ENCODE measurements at places on chromosomes 5 and 9.

- peaks cover 5% of the 10 kb centered on the region for H3K4me1 ChIP-seq
- H3K27me3 ChIP-seq, result no peaks in the 10 kb centered on the region
- no peak overlapping the region for H3K4me3 ChIP-seq
Observed at GRCh38 chr5:126044111-126044668, 379.0 kb upstream of the GRAMD2B start.

DNA sequence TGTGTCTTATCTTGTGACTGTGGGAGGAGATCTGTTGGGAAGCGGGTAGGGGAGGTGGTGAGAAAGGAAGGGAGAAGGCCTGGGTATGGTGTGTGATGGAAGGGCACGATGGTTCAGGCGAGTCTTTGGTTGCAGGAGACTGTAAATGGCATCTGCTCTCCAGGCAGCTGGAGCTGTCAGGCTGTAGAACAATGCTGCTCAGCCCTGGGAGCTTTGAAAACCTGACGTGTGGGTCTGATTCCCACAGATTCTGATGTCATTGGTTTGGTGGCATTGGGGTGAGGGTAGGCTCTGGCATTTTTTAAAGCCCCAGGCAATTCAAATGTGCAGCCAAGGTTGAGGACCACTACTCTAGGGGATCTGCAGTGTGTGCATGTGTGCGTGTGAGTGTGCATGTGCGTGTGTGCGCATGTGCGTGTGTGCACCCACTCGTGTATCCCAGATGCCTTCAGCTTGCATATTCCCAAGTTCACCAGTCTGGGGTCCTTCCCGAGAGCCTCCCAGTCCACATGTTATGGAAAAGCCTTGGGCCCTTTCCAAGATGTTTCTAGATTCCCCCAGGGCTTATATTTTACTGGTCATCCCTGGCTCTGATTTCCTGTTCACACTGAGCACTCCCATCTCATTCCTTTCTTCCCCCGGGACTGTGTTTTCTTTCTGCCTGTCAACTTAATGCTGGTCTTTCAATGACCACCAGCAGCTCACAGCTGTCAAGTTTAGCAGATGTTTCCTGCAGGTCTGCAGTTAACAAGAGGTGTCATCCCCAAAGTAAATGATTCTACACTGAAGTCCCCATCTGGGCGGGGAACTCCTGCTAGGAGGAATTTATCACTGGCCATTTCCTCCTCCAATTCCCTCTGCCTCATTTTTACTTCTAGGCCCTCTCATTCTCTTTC lies 34.0 kb downstream of the BOD1 start:
- no peaks in the 10 kb centered on the region for H3K36me3 ChIP-seq
- no peaks in the 10 kb centered on the region for H3K27me3 ChIP-seq
- no peak overlapping the region for H3K27ac ChIP-seq
- no peaks in the 10 kb centered on the region for H3K4me1 ChIP-seq
- H3K4me3 ChIP-seq, result no peak overlapping the region

- H3K36me3 ChIP-seq, result no peaks in the 10 kb centered on the region
- no peak overlapping the region for H3K27ac ChIP-seq
- DNase-seq, result no peak
- peak overlapping the region; percentile 21 for H3K4me3 ChIP-seq
Observed at GRCh38 chr5:6449465-6450158, 953 bp downstream of the UBE2QL1 start.

DNA sequence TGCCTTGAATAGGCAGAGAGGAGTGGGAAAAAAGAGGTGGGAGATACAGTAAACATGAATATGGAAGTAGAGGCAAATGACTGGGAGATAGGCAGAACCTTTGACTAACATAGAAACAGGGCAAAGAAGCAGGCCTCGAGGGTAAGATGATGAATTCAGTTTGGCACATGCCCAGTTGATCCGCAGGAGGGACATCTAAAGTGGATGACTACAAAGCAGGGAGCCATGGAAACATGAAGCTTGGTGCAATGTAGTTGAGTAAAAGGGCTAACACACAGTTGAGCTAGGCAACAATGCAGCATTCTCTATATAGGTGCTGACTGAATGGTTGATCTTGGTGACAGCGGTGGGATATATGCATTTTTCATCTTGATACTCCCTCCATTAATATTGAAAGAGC lies 253.8 kb downstream of the DMRT2 start:
- no peaks in the 10 kb centered on the region for H3K27me3 ChIP-seq
- no peak overlapping the region for H3K27ac ChIP-seq
- no peaks in the 10 kb centered on the region for H3K4me1 ChIP-seq
- no peaks in the 10 kb centered on the region for H3K36me3 ChIP-seq
- DNase-seq, result no peak

DNA sequence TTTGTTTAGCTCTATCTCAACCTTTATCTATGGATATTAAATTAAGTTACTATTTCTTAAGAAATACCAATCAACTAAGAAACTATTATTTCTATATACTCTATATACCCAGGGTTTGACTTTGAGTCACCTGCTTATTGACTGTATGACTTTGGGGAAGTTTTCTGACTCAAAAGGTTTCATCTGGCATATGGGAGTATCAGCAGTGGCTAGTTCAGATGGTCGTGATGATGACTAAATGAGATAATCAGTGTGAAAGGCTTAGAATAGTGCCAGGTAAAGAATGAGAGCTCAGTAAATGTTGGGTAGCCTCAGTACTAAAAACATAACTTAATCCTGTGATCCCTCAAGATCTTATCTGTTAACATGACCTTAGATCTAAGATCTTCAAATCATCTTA lies 179.7 kb upstream of the ISL1 start:
- DNase-seq, result no peak
- no peaks in the 10 kb centered on the region for H3K27me3 ChIP-seq

DNA sequence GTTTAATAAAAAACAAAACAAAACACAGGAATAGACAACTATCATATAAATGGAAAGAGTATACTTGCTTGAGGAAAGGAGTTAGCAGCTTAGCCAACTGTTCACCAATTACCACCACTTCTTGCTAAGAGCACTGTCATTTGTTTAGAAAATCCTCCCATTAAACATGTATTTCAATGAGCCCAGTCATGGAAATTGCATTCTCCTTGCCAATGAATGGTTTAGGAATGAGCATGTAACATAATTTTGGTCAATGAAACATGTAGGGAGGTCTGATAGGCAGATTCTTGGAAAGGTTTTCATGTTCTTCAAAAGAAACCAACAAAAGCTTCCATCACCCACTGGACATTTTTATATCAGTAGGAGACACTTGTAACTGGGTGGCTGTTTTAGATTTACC lies 502.8 kb upstream of the PAPPA start:
- H3K27me3 ChIP-seq, result no peaks in the 10 kb centered on the region
- peak overlapping the region; percentile 49 for H3K27ac ChIP-seq
- no peak overlapping the region for H3K4me3 ChIP-seq
- DNase-seq, result no peak
- H3K4me1 ChIP-seq, result no peaks in the 10 kb centered on the region
- no peaks in the 10 kb centered on the region for H3K36me3 ChIP-seq

GRCh38 chr9:38084556-38084880 lies 15.5 kb upstream of the SHB start:
- no peak overlapping the region for H3K27ac ChIP-seq
- no peak for DNase-seq
- no peaks in the 10 kb centered on the region for H3K36me3 ChIP-seq
- H3K4me1 ChIP-seq, result peaks cover 5% of the 10 kb centered on the region

GRCh38 chr5:98771382-98772109 lies 1.9 kb upstream of the RGMB start:
- no peaks in the 10 kb centered on the region for H3K4me1 ChIP-seq
- no peaks in the 10 kb centered on the region for H3K27me3 ChIP-seq
- peak overlapping the region; percentile 56 for H3K4me3 ChIP-seq
- DNase-seq, result peak; percentile 36
- no peaks in the 10 kb centered on the region for H3K36me3 ChIP-seq

DNA sequence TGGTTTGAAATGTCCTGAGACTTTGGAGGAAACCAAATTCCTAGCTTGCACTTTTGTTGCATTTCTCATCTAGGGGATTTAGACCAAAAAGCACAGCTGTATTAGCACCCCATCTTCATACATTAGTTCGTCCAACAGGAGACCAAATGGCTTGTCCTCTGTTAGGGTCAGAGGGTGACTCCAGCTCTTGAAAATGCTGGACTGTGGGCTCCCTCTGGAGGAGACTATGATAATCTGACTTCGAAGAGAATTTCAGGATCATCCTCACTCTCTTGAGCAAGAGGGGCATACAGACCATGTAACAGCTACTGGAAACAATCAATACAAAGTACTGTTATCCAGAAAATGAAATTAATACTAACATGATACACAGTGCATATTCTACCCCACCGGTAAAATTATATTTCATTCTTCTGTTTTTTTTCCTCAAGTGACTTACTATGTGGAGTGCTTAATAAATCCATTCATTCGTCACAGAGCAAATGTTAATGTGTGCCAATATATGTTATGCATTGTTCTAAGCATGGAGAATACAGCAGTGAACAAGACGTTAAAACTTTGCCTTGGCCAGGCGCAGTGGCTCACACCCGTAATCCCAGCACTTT lies 63.7 kb upstream of the PPP2CA start:
- H3K4me1 ChIP-seq, result no peaks in the 10 kb centered on the region
- no peak overlapping the region for H3K4me3 ChIP-seq
- no peak overlapping the region for H3K27ac ChIP-seq
- no peaks in the 10 kb centered on the region for H3K36me3 ChIP-seq
- DNase-seq, result peak; percentile 35

GRCh38 chr5:172445866-172446265 lies 8.5 kb downstream of the SH3PXD2B start:
- peak overlapping the region; percentile 83 for H3K27ac ChIP-seq
- no peaks in the 10 kb centered on the region for H3K27me3 ChIP-seq
- no peak overlapping the region for H3K4me3 ChIP-seq
- no peak for DNase-seq
- H3K36me3 ChIP-seq, result no peaks in the 10 kb centered on the region

- no peak for DNase-seq
- H3K27ac ChIP-seq, result no peak overlapping the region
- H3K4me1 ChIP-seq, result no peaks in the 10 kb centered on the region
- H3K27me3 ChIP-seq, result no peaks in the 10 kb centered on the region
- H3K36me3 ChIP-seq, result no peaks in the 10 kb centered on the region
- no peak overlapping the region for H3K4me3 ChIP-seq
Observed at GRCh38 chr5:133382661-133383579, 229.4 kb downstream of the FSTL4 start.

GRCh38 chr5:74966141-74967026 lies 86.0 kb downstream of the GCNT4 start:
- no peaks in the 10 kb centered on the region for H3K4me1 ChIP-seq
- DNase-seq, result no peak
- H3K27me3 ChIP-seq, result no peaks in the 10 kb centered on the region
- H3K27ac ChIP-seq, result no peak overlapping the region
- no peak overlapping the region for H3K4me3 ChIP-seq

DNA sequence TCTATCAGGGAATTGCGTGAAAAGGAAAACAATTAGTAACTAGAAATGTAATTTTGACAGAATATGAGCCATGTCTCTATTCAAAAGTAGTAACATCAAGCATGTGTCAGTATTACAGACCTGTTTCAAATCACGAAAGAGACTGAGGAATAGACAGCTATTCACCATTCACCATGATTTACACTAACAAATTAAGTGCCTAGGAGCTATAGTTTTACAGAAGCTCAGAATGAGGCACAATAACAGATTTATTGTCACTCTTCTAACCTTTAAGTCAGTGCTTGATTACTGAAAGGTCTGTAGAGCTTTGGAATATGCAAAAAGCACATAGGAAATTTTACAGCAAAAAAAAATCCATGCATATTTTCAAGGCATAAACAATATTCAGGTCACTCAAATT lies 208.2 kb downstream of the SLCO4C1 start:
- H3K27ac ChIP-seq, result no peak overlapping the region
- no peak for DNase-seq
- H3K27me3 ChIP-seq, result no peaks in the 10 kb centered on the region
- H3K4me1 ChIP-seq, result no peaks in the 10 kb centered on the region

- H3K4me3 ChIP-seq, result no peak overlapping the region
- H3K27me3 ChIP-seq, result no peaks in the 10 kb centered on the region
- H3K4me1 ChIP-seq, result peaks cover 10% of the 10 kb centered on the region
- H3K36me3 ChIP-seq, result no peaks in the 10 kb centered on the region
Observed at GRCh38 chr9:110115341-110115820, 92.6 kb downstream of the C9orf152 start.

DNA sequence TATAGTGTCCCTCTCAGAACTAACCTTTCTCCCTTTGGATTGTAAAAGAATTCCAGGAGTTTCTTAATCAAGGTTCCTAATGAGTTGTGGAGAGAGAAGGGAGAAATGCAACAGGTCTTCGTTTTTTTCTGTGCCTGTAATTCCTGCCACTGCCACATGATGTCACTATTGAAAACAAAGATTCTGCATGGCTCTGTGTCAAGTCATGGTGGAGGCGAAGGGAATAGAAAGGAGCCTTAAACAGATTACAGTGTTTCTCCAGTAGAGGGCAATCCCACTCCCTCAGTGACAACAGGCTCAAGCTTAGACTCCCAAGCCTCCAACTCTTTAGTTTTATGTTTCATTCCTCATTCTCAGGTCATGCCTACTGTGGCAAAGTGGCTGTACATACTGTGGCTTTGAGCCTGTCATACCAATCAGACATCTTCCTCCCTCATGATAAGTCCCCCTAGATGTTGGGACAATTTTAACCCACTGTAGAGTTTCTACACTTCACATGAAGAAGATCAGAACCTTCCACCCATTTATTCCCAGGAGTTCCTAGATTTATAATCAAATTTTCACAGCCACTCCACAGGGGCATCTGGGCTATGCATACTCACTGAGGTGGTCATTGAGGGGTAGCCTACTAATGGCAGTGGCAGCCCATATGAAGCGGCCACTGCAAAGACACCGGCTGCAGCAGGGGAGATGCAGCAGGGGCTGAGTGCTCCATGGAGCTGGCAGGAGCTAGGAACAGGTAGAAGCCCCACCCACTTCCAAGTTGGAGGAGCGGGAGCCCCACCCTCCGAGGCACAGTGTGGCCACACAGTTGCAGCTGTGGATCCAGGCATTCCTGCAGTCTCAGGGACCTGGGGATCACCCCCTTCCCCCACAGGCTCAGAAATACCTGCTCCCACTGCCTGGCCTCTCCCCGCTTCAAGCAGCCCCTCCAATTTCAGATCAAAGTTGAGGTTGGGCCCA lies 97.4 kb upstream of the TRIM32 start:
- H3K36me3 ChIP-seq, result no peaks in the 10 kb centered on the region
- H3K27me3 ChIP-seq, result no peaks in the 10 kb centered on the region
- H3K4me1 ChIP-seq, result no peaks in the 10 kb centered on the region
- no peak overlapping the region for H3K4me3 ChIP-seq
- no peak overlapping the region for H3K27ac ChIP-seq
- no peak for DNase-seq

DNA sequence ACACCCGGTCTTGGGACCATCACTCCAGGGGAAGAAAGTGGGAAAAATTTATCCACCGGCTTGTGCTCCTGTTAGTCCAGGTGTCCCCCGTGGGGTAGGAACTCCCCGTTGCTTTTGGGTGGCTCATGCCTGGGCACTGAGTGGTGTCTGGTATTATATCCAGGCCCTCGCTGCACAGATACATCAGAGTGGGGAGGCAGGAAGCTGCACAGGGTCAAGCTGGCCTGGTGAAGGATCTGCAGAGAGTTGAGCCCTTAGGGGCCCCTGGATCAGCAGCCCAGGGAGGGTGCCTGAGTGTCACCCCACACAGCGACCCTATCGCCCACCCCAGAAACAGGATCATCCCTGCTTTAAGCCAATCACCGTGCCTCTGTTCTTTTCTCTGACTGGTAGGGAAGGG lies 24.4 kb upstream of the COL5A1 start:
- no peaks in the 10 kb centered on the region for H3K4me1 ChIP-seq
- DNase-seq, result peak; percentile 6
- H3K36me3 ChIP-seq, result no peaks in the 10 kb centered on the region
- H3K4me3 ChIP-seq, result no peak overlapping the region
- no peaks in the 10 kb centered on the region for H3K27me3 ChIP-seq

Measured in uterus (tissue), 4 donors.